DMS153 (cell line): ENCODE measurements at places on chromosomes 16 and 17.

- peak; percentile 10 for DNase-seq
Measured at GRCh38 chr16:87246269-87247065, 70.7 kb downstream of the C16orf95 start.

- no peak for DNase-seq
Measured at GRCh38 chr17:45771271-45771959, 12.7 kb upstream of the CRHR1 start.

GRCh38 chr16:74304164-74304834 is 7.7 kb downstream of the PSMD7 start:
- no peak for DNase-seq

GRCh38 chr16:84568066-84568465 is 49.8 kb downstream of the COTL1 start:
- no peak for DNase-seq

- DNase-seq, result no peak
Measured at GRCh38 chr17:63265526-63265925, 180.6 kb downstream of the CYB561 start.

- no peak for DNase-seq
Measured at GRCh38 chr16:68596266-68596665, 48.8 kb upstream of the CDH3 start.

DNA sequence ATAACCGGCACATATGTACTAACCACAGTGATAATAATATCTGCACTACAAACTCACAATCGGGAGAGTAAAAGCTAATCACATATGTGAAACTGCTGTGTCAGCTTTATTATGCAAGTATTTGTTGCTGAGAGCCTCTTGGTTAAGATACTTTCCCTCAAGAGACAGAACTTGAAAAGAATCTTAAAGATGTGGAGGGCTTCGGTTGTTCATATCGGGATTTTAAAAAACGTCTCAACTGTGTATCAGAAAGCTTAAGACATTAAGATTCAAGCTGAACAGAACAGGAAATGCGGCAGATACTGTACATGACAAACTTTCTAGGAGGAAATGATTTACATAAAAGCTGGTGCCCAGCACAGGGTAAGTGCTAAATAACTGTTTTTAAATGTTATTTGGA is 27.5 kb upstream of the HLF start:
- no peak for DNase-seq

DNA sequence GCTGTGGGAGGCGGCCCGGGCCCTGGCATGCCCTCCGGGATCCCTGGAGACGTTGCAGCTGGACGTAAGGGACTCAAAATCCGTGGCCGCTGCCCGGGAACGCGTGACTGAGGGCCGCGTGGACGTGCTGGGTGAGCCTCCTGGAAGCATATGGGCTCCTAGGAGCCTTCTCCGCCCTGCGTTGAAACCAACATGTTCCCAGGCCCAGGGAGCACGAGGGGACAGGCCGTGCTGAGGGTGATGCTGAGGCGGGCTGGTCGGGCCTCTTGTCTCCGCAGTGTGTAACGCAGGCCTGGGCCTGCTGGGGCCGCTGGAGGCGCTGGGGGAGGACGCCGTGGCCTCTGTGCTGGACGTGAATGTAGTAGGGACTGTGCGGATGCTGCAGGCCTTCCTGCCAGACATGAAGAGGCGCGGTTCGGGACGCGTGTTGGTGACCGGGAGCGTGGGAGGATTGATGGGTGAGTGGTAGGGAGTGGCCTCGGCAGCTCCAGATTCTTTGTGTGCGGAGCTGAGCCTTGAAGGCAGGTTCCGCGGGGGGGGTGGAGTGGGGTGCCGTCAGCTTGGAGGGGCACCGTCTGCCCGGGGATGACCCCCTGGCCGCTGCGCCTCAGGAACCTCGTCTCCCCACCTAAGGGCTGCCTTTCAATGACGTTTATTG is 567 bp downstream of the HSD17B1 start:
- DNase-seq, result peak; percentile 28

GRCh38 chr16:11386791-11387546 is 41.7 kb downstream of the RMI2 start:
- DNase-seq, result no peak

DNA sequence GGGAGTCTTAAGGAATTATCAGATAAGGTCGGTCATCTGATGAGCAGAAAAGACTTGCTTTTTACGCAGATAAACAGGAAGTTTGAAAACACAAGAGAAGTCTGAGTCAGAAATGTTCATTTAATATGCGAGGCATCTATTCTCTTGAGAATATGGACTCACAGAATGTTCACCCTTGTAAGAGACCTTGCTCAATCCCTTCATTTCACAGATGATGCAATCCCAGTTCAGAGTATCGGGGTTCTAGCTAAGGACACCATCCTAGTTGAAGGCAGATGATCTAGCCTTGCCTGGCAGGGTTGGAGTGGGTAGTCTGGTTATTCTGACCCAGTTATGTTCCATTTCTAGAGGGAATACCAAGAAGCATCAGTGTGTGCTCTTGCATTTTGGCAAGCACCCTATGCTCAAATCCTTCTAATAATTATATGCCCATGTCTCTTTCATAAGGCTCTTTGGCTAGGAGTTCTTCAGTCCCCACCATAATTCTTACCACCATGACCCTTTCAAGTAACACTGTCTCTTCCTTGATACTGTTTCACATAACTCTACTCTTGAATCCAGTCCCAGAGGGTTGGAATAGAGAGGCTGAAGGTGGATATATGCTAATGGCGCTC is 42.5 kb downstream of the YPEL2 start:
- DNase-seq, result no peak

GRCh38 chr16:11621920-11622651 is 35.4 kb upstream of the LITAF start:
- DNase-seq, result no peak

DNA sequence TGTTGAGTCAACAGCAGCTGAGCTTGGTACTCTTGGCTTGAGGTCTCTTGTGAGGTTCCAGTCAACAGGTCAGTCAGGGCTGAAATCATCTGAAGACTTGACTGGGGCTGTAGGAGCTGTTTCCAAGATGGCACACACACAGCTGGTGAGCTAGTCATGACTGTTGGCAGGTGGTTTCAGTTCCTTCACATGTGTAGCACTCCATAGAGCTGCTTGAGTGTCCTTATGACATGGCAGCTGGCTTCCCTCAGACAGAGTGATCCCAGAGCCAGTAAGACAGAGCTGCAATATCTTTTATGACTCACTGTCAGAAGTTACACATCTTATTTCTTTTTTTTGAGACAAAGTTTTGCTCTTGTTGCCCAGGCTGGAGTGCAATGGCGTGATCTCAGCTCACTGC is 19.5 kb upstream of the GAS7 start:
- DNase-seq, result no peak

DNA sequence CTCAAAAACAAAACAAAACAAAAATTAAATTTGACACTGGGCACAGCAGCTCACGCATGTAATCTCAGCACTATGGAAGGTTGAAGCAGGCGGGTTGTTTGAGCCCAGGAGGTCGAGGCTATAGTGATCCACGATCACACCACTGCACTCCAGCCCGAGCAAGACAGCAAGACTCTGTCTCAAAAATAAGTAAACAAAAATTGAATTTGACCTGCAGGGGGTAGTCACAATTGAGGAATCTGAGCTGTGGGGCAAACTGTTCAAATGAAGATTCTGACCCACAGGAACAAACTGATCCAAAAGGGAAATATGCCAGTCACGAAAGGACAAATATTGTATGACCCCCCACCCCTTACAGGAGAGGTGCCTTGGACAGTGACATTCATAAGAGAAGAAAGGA is 29.8 kb downstream of the ANKRD11 start:
- DNase-seq, result no peak

- DNase-seq, result no peak
Measured at GRCh38 chr17:19740933-19741332, 7.2 kb downstream of the ALDH3A1 start.

DNA sequence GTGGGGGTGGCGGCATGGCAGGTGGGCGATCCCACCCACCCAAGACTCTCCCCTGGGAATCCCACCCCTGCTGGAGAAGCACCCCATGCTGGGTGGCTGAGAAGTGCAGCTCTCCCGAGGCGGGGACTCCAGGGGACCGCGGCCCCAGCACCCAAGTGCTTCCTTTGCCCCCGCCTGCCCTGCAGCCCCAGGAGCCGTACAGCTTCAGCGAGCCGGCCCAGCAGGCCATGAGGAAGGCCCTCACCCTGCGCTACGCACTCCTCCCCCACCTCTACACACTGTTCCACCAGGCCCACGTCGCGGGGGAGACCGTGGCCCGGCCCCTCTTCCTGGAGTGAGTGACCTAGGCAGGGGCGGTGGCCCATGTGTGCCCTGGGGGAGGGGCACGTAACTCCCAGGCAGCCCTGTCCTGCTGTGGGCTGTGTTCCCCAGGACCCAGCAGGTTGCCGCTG is 11.7 kb downstream of the GAA start:
- DNase-seq, result no peak

DNA sequence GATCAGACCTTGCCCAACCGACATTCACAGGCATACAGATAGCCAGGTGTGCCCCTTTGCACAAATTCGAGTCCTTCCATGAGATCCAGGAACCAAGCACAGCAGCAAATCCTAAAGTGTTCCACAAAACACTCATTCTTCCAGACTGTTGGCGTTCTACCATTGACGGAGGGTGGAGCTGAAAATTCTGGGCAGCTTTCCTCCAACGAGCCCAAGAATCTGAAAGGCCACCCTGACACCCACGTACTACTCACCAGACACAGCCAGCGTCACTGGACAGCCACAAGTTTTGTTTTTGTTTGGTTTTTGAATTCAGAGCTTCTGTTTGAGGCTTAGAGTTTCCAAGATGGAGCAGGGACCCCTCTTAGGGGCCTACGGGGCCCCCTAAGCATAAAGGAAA is 83.8 kb downstream of the PMP22 start:
- DNase-seq, result no peak
